ENCODE measurements at places on chromosomes 2 and 18.
A peak's percentile ranks its signal among the peaks of the same experiment; 100 is the strongest.

DNA sequence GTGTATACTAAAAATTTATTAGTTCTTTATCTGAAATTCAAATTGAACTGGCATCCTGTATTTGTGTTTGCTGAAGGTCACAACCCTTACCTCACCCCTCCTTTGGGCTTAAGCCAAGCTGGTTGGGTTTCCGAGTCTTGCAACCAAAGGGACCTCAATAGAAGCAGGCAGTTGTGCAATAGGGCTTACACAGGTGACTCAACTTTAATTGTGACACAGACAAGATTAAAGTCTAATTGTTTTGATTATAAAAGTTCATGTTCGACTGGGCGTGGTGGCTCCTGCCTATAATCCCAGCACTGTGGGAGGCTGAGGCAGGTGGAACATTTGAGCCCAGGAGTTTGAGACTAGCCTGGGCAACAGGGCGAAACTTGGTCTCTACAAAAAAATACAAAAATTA, 71.5 kb downstream of the RAB31 start:
- no peak overlapping the region for H3K27ac ChIP-seq
- H3K4me3 ChIP-seq = no peak overlapping the region
- H3K27me3 ChIP-seq = no peaks in the 10 kb centered on the region
- DNase-seq = no peak
- no peaks in the 10 kb centered on the region for H3K4me1 ChIP-seq

DNA sequence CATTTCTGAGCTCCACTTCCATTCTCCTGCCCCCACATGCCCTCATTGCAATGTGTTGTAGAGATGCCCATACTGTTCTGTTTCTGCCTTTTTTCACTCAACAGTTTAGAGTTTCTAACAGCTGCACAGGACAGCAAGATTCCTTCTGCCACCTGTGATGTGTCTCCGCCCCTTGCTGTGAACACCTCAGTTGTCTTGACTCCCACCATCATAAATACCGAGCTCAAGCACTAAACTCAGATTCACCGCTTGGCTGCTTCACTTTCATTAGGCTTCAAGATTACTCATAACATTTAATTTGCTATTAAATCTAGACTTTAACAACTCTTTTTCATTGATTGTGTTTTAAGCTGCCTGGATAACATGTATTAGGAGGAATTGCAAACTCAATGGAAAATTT, 141.0 kb downstream of the MAP2 start:
- H3K27me3 ChIP-seq = no peaks in the 10 kb centered on the region
- no peak overlapping the region for H3K27ac ChIP-seq
- H3K36me3 ChIP-seq = no peaks in the 10 kb centered on the region
- no peak for DNase-seq
- H3K4me3 ChIP-seq = no peak overlapping the region

DNA sequence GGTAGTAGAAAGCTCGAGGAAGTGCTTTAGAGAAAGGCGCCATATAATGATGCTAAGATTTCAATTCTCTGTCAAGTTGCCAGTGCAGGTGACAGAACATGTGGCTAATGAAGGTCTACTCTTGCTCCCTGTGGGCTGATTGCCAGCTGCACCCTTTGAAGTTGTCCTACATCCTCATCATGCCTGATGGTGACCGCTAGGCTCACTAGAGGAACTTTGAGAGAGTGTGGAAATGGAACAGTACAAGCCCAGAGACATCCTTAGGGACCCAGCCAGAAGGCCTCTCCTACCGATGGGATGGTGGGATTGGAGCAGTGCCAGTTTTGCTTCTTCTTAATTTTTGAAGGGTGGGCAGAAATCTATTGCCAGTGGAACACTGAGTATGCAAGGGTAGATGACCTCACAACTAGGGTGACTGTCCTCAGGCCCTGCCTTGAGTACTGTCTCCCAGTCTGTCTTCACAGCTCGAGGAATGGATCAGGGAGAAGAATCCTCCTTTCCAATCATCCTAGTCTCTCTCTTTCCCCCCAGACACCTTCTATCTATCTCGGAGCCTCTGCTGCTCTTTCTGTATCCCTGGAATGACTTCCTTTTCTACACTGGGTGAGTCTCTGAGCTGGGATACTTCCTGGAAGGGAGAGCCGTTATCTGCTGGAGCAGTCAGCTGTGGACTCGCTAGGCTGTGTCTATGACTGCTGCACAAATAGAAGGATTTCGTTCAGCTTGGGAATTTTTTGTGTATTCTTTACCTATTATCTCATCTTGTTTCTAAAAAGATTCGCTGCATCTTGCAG, 33.5 kb downstream of the LGALSL start:
- H3K4me1 ChIP-seq = peaks cover 7% of the 10 kb centered on the region
- no peak for DNase-seq
- no peaks in the 10 kb centered on the region for H3K27me3 ChIP-seq
- no peaks in the 10 kb centered on the region for H3K36me3 ChIP-seq
- no peak overlapping the region for H3K4me3 ChIP-seq
- H3K27ac ChIP-seq = no peak overlapping the region

- DNase-seq = no peak
- H3K36me3 ChIP-seq = no peaks in the 10 kb centered on the region
- no peak overlapping the region for H3K4me3 ChIP-seq
- H3K27ac ChIP-seq = no peak overlapping the region
Measured at GRCh38 chr2:42139101-42139500, 30.1 kb upstream of the EML4 start.

DNA sequence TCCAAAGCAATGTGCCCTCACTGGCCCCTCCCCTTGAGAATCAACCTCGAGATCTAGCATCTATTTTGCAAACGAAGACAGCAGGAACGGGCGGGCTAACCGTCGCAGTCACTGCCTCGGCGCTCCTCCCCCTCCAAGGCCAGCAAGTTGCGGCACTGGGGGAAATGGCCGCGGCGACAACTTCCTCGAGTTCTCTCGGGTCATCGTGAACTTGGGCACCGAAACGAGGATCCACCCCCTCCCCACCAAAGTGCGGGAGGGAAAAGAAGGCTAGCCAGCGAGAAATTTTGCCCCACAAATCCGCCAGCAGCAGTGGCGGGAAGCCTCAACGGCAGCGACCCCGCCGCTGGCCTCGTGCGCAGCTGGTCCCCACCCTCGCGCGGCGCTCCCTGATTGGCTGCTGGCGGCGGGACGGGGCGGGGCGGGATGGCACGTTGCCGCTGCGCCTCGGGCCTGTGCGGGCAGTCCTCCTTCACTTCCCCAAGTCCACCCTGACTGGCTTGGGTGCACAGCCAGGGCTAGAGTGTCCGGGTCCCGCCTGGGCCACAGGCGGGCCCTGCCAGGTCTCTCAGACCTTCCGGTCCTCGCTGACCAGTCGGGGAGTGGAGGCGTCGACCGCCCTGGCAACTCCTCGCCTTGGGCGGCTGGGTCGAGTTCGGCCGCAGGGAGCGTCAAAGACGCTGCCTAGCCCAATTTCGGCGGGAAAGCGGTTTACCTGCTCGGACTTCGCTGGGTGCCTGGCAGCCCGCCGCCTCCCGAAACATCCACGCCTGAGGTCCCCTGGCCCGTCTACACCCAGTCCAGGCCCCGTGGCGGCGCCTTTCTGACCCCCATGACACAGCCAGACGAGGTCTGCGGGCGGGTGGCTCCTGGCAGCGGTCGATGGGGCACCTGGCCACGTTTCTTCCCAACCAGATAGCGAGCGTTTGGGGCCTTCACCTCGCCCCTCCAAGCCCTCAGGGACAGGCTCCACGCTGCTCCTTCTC, at the start of gene BOLL:
Gene BOLL, minus strand, starts transcription at position 364 of the 986 bp plus-strand sequence. CDS start 3,469 bp downstream, outside the sequence.
- no peak for DNase-seq
- peak within 1 kb of the TSS; percentile 21 for H3K4me3 ChIP-seq
- peaks cover 14% of the 10 kb centered on the region for H3K27me3 ChIP-seq

GRCh38 chr18:681985-682384, 24.5 kb downstream of the TYMS start:
- H3K4me1 ChIP-seq = peaks cover 11% of the 10 kb centered on the region
- H3K36me3 ChIP-seq = peaks cover 2% of the 10 kb centered on the region
- no peak overlapping the region for H3K4me3 ChIP-seq
- H3K27me3 ChIP-seq = no peaks in the 10 kb centered on the region

- H3K4me3 ChIP-seq = no peak overlapping the region
- H3K27me3 ChIP-seq = no peaks in the 10 kb centered on the region
- H3K36me3 ChIP-seq = no peaks in the 10 kb centered on the region
Measured at GRCh38 chr2:38610851-38611801, 8.4 kb upstream of the HNRNPLL start.

DNA sequence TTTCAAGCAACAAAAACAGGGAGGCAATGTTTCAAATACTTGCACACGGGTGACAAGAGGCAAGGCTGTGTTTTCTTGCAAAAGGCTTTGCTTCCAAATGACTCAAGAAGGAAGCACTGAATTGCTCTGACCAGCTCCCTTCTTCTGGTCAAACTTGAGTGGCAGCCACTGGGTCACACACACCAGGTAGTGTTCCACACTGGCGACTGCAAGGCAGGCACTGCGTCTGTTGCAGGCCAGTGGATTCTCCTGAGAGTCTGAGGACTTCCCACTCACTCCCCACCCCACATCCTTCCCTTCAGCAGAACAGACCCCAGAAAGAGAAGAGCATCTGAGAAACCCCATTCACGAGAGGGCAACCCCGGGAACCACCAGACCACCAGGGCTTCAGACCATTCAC, 19.8 kb downstream of the PARD6G start:
- no peak overlapping the region for H3K4me3 ChIP-seq
- no peak for DNase-seq
- H3K27ac ChIP-seq = no peak overlapping the region
- H3K27me3 ChIP-seq = no peaks in the 10 kb centered on the region
- H3K4me1 ChIP-seq = no peaks in the 10 kb centered on the region

DNA sequence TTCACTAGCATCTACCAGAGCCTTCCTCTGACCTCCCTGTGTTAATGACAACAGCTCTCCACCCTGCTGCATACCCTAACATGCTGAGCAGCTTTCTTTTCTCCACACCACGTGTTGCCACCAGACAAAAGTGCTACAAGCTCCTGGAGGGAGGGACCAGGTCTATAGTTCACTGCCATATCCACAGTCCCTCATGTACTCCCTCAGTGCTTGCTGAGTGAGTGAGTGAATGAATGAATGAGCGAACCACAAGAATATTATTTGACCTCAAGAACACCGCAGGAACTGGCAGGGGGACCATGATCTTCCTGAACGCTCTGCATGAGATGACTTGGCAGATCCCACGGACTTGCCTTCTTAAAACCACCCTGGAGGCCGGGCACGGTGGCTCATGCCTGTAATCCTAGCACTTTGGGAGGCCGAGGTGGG, 47.4 kb upstream of the CAB39 start:
- H3K27ac ChIP-seq = no peak overlapping the region
- H3K4me1 ChIP-seq = peaks cover 94% of the 10 kb centered on the region
- no peaks in the 10 kb centered on the region for H3K27me3 ChIP-seq
- H3K36me3 ChIP-seq = no peaks in the 10 kb centered on the region
- no peak for DNase-seq

GRCh38 chr2:36915627-36916026, 50.7 kb downstream of the STRN start:
- no peaks in the 10 kb centered on the region for H3K4me1 ChIP-seq
- H3K4me3 ChIP-seq = no peak overlapping the region
- no peaks in the 10 kb centered on the region for H3K27me3 ChIP-seq
- no peak overlapping the region for H3K27ac ChIP-seq
- peaks cover 11% of the 10 kb centered on the region for H3K36me3 ChIP-seq

- H3K4me3 ChIP-seq = no peak overlapping the region
- no peak for DNase-seq
- H3K27me3 ChIP-seq = no peaks in the 10 kb centered on the region
Measured at GRCh38 chr18:39622431-39622830, 2056.8 kb upstream of the CELF4 start.

GRCh38 chr2:219022041-219022440, 19.3 kb downstream of the CFAP65 start:
- no peaks in the 10 kb centered on the region for H3K36me3 ChIP-seq
- no peak overlapping the region for H3K27ac ChIP-seq
- no peaks in the 10 kb centered on the region for H3K27me3 ChIP-seq
- DNase-seq = no peak

DNA sequence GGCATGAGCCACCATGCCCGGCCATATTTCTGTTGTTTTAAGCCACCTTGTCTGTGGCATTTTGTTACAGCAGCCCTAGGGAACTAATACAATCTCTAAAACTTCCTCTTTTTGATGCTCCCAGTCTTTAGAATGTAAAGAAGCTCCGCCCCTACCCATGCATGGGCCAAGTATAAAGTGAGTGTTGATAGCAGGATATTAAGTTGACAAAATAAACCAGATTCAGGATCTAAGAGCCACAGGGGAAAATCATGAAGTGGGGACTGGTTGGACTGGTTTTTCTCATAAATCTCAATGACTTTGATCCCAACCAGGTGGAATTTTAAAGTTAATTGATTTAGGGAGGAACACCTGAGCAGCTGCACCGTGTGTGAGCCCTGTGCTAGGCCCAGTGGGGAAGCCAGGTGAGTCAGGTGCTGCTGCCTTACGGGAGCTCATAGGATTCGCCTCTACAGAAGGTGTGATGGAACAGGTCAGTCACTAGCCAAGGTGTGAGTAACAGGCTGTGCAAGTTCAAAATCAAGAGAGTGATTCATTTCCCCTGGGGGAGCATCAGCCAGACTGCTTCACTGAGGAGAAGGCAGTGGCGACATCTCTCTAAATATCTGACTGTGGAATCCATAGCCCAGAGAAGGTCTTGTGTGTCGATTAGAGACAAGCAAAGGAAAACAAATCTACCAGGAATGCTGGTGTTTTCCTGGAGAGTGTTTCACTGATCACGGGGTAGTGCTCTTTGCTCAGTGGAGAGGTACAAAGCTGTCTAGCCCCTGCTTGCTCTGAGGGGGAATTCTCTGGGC, 63.0 kb upstream of the MSH2 start:
- H3K4me3 ChIP-seq = no peak overlapping the region
- peaks cover 9% of the 10 kb centered on the region for H3K4me1 ChIP-seq
- no peak for DNase-seq
- H3K36me3 ChIP-seq = no peaks in the 10 kb centered on the region
- H3K27me3 ChIP-seq = no peaks in the 10 kb centered on the region
- no peak overlapping the region for H3K27ac ChIP-seq

DNA sequence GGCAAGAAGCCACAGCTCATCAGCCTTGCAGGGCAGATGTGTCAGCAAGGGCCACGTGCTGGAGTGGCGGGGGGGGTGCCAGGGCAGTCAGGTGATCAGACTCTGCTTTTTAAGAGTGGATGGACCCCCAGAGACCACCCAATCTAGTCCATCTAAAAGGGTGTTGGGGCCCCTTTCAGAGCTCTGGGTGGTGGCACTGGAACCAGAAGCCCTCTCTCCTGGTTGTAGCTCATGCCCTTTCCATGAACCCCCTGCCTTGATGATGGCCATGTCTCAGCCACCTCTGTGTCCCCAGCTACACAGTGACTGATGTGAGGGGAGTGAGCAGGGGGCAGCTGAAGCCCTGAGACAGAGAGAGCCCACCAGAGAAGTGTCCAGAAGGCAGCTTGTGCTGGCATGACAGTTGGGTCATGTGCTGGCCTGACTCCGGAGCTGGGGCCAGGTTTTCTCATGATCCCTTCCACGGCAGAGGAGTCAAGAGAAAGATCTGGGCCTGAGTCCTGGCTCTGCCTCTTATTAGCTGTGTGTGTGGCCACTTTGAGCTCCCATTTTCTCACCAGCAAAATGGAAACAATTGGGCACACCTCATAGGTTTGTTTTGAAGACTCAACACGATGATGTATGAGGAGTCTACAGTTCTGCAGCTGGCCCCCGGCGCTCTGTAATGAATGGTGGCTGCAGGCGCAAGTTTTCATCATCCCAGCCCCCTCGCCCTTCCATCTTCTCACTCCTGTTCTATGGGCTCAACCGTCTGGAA, 195.7 kb downstream of the ZFP36L2 start:
- no peak for DNase-seq
- no peak overlapping the region for H3K4me3 ChIP-seq
- H3K27ac ChIP-seq = no peak overlapping the region
- no peaks in the 10 kb centered on the region for H3K36me3 ChIP-seq
- peaks cover 28% of the 10 kb centered on the region for H3K4me1 ChIP-seq
- H3K27me3 ChIP-seq = no peaks in the 10 kb centered on the region

GRCh38 chr2:67137699-67138098, 259.4 kb upstream of the ETAA1 start:
- no peak overlapping the region for H3K4me3 ChIP-seq
- no peaks in the 10 kb centered on the region for H3K4me1 ChIP-seq
- H3K27ac ChIP-seq = no peak overlapping the region
- no peaks in the 10 kb centered on the region for H3K27me3 ChIP-seq
- H3K36me3 ChIP-seq = no peaks in the 10 kb centered on the region

Measured in natural killer cell (primary cell).